ENCODE measurements at places on chromosomes 12 and 14.

- no peaks in the 10 kb centered on the region for H3K36me3 ChIP-seq
- H3K27ac ChIP-seq, result no peak overlapping the region
- peaks cover 12% of the 10 kb centered on the region for H3K27me3 ChIP-seq
- DNase-seq, result no peak
Observed at GRCh38 chr12:6292606-6293005, 17.9 kb upstream of the PLEKHG6 start.

- no peak overlapping the region for H3K27ac ChIP-seq
- no peaks in the 10 kb centered on the region for H3K36me3 ChIP-seq
- no peaks in the 10 kb centered on the region for H3K27me3 ChIP-seq
Observed at GRCh38 chr12:115146453-115146852, 462.5 kb upstream of the TBX3 start.

GRCh38 chr14:24283796-24284460 lies 12.5 kb upstream of the RABGGTA start:
- peaks cover 18% of the 10 kb centered on the region for H3K4me1 ChIP-seq
- H3K27ac ChIP-seq, result no peak overlapping the region
- H3K36me3 ChIP-seq, result peaks cover 2% of the 10 kb centered on the region
- no peak for DNase-seq

DNA sequence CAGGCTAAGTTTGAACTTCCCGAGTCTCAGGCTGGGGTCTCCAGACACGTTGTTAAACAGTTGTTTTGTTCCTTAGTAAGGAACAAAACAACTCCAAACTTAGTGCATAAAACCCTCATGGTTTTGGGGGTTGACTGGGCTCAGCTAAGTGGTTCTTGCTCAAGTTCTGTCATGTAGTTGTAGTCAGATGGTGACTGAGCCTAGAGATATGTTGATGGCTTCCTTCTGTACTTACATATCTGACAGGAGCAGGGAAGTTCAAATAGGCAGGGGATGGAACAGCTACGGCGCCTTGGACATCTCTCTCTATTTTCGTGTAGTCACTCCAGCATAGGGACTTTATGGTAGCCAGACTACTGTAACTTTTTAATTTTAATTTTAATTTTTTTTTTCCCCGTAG lies 45.7 kb downstream of the SPATS2 start:
- no peaks in the 10 kb centered on the region for H3K27me3 ChIP-seq
- H3K27ac ChIP-seq, result no peak overlapping the region
- peaks cover 5% of the 10 kb centered on the region for H3K4me1 ChIP-seq
- H3K4me3 ChIP-seq, result no peak overlapping the region
- DNase-seq, result no peak
- H3K36me3 ChIP-seq, result no peaks in the 10 kb centered on the region

DNA sequence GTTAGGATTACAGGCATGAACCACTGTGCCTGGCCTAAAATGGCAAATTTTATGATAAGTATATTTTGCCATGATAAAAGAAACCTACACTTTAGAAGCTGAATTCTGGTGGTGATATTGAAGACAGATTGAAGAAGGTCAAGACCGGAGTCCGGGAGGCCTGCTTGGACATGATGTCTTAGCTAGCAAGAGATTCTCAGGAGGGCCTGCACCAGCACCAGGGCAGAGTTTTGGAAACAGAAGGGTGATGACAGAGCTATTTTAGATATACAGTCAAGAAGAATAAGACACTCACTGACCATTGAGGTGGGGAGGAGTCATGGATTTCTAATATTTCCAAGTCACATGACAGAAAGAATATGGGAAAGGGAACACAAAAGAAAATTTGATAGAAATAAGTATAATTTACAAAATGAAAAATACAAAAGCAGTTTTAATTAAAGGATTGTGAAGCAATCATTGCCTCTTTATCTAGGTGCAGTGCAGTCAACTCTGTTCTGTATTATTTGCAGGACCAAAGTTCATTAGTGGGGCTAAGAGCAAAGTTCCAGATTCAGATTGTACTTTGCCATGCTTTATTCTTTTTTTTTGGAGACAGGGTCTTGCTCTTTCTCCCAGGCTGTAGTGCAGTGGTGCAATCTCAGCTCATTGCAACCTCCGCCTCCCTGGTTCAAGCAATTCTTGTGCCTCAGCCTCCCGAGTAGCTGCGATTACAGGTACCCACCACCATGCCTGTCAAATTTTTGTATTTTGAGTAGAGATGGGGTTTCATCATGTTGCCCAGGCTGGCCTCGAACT lies 9.3 kb upstream of the PPP4R3A start:
- DNase-seq, result no peak
- no peak overlapping the region for H3K27ac ChIP-seq
- H3K4me3 ChIP-seq, result no peak overlapping the region
- no peaks in the 10 kb centered on the region for H3K4me1 ChIP-seq
- H3K36me3 ChIP-seq, result no peaks in the 10 kb centered on the region
